Stimulated activated naive CD4-positive, alpha-beta T cell treated with Interleukin-2 at 50 U/mL for 16 hours (primary cell): ENCODE measurements at places on chromosomes 5 and 9.

GRCh38 chr9:96651626-96652025, 3.5 kb downstream of the PRXL2C start:
- DNase-seq: no peak

- DNase-seq: no peak
These were observed 44.9 kb upstream of the LIFR start for GRCh38 chr5:38601133-38601862.

DNA sequence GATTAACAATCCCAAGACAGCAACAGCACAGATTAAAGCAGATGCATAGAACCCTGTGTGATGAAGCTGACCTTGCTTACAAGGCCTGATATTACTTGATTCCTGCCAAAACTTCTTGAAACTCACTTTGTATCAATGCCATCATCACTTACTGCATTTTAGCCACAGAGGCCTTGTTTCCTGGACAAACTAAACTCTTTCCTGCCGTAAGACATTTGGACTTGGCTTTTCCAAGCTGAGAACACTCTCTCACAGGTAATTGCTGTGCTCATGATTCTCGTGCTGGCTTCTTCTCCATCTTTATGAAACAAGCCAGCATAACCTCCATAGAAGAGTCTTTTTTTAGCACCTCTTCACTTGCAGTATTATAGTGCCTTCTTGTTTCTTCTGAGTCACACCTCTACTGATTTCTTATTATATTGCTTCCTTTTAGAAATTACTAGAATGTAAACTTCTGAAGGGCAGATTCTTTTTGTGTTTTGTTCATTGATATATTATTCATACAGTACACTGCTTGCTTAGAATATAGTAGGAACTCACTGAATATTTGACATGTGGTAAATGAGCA, 456.5 kb upstream of the ZNF608 start:
- no peak for DNase-seq

DNA sequence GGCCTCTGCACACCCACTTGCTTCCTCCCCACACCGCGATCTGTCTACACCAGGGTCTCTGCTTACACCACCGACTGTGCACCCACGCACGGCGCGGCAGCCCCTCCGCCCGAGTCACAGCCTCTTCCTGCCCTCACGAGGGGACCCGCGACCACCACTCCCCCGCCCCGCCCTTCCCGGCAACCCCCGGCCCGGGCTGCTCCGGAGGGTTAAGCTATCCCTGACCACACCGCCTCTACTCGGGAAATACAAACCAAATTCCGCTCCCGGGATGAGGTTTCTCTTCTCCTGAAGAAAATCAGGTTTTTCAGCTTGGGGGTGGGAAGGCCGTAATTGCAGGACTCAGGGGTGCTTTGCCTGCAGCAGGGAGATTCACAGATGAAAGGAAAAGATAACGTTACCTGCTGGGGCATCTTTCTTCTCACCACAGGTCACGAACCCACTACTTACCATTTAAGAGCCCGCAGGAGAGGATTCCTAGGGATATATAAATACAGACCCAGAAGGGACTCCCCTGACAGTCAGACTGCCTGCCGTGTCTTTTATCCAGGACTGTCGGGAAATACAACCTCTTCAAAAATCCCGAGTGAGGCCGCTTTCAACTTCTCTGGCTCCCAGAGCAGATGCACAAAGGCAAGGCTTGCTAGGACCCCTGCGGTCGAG, 63.5 kb downstream of the ROR2 start:
- no peak for DNase-seq

- DNase-seq: no peak
These were observed 39.2 kb upstream of the RAB3C start for GRCh38 chr5:58543723-58544122.

GRCh38 chr5:10875201-10875768, 114.3 kb upstream of the DAP start:
- DNase-seq: no peak

DNA sequence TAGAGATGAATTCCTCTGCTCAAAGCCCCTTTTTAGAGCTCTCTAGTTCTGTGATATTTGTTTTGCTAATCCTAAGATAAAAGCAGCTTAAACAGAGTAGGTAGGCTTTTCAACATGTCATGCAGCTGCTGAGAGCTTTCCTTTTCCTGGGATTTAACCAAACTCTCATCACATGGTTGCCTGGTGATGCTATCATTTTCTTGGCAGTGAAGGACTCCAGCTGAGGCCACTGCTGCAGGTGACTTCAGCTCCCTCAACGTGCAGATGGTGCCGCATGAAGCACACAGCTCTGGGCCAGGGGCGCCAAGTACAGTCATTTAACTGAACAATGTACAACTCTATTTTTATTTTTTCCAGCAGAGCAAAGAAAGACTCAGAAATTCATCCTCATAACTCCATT, 42.2 kb downstream of the SECISBP2 start:
- no peak for DNase-seq

- no peak for DNase-seq
These were observed at the start of gene TRIM41 for GRCh38 chr5:181223058-181223728. TSS of gene TRIM41 (plus strand) at chr5:181223281. CDS start at chr5:181224000, 719 bp downstream.

DNA sequence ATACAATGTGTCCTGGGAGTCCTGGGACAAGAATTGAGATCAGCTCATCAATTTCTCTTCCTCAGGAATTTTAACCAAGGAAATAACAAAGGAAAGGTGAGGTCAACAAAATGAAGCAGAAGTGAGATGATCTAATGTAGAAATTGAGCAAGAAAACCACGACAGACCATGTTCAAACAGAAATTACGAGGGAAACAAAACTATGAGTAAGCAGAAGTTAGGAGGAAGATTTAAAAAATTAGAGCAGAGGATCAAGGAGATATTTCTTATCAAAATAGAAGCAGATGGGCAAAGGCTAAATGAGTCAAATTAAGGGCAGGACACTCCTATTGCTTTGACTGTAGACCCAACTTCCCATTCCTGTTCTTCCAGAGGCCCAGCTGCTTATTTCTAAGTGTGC, 97.4 kb downstream of the HINT1 start:
- DNase-seq: no peak

GRCh38 chr9:18045326-18045725, 428.6 kb upstream of the ADAMTSL1 start:
- DNase-seq: no peak

GRCh38 chr5:65986796-65987195, 60.4 kb downstream of the ERBIN start:
- no peak for DNase-seq

- no peak for DNase-seq
These were observed 527 bp downstream of the MEF2C start for GRCh38 chr5:88882276-88883038.

- DNase-seq: no peak
These were observed 162.0 kb downstream of the SLC25A46 start for GRCh38 chr5:110900829-110901228.

GRCh38 chr5:97021416-97021815, 85.5 kb downstream of the LNPEP start:
- no peak for DNase-seq

DNA sequence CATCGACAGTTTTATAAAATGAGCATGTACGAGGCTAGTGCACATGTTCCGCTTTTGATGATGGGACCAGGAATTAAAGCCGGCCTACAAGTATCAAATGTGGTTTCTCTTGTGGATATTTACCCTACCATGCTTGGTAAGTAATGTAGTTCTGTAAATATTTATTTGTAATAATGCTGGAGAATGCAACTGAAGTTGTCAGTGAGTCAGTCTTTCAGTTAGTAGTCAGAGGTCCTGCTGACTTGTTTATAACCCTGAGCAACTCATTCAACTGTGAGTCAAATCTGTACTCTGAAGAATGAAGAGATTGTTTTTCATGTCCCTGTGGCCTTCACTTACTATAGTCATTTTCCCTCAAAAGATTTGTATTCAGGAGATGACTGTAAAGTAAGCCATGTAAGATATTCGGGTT, 28.4 kb upstream of the GPR150 start:
- no peak for DNase-seq

DNA sequence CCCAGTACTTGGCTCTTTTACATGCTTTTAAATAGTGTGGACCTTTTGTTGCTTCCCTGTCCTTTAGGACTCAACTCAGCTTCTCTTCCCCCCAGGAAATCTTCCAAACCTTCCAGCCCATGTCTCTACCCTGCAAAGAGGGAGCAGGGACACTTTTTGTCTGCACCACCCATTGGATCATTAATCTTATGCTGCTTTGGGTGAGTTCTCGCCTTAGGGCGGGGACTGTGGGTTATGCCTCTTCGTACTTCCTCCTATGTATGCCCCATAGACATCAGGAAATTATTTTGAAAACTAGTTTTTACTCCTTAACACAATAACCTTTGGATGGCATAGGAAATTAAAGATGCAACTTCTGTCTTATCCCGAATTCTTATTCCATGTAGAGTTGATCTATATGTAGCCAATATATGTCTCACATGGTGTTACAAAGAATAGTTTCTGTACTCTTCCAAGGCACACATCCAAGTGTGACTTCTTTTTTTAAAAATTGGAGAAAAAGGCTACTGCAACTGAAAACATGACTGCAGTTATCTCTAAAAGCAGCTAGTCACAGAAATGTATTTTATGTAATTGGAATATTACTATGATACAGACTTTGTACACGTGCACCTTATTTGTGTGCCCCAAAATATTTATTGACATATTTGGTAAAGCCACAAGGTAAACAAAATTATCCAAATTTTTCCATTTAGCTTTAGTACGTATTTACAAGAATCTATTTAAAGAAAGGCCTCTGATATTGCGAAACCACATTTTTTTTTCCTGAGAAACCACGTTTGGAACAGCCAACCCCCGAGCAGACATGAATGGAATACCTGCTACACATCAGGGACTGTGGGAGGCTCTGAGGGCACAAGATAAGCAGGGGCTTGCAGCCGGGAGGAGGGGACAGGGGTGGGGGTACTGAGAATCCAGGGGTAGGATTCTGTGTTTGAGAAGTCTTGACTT, 133.6 kb downstream of the WDR41 start:
- DNase-seq: no peak

DNA sequence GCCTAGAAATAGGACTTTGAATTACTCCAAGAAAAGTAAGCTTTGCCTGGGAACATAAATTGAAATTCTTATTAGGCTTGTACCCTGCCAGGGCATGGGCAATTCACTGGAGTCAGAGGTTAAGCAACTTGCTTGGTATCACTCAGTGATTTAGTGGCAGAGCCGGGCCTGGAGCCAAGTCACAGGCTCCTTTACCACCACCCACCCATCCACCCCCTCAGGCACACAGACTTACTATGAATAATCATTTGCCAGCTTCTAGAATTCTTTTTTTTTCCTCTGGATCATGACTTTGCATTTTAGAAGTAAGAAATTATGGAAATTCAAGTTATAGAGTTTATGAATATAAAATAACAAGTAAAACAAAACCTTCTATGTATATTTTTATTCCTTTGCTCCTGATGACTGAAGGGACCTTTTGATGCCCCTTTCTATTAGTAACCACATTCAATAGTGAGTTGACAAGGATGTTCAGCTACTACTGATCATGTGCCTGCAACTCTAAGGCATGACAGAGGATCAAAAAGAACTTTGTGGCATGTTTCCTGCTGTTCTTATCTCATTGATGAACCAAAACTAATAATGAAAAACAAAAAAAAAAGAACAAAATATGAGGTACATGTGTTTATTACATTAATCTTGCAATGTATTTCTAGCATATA, 614.7 kb downstream of the TLR4 start:
- DNase-seq: no peak
